Kidney glomerular epithelial cell (primary cell): ENCODE measurements at places on chromosomes 3 and 15.

DNA sequence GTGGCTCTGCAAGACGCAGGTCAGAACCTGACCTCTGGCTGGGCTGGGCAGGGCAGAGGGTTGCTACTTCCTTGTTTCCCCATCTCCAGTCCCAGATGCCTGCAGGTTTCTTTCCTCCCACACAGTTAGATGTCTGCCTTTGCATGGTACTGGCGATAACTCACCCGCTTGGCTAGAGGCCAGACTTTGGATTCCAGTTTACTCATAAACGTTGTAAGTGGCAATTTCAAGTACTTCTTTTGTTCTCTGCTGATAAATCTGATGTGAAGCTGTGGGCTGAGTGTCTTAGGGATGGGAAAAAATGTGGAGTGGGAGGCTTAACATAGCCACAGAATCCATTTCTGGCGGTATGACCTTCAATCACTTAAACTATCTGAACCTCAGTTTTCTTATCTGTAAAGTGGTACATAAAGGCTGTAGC, 194.2 kb downstream of the EBLN2 start:
- peak; percentile 91 for DNase-seq

- no peak for DNase-seq
Observed at GRCh38 chr3:102112704-102113230, 263.5 kb downstream of the NFKBIZ start.

DNA sequence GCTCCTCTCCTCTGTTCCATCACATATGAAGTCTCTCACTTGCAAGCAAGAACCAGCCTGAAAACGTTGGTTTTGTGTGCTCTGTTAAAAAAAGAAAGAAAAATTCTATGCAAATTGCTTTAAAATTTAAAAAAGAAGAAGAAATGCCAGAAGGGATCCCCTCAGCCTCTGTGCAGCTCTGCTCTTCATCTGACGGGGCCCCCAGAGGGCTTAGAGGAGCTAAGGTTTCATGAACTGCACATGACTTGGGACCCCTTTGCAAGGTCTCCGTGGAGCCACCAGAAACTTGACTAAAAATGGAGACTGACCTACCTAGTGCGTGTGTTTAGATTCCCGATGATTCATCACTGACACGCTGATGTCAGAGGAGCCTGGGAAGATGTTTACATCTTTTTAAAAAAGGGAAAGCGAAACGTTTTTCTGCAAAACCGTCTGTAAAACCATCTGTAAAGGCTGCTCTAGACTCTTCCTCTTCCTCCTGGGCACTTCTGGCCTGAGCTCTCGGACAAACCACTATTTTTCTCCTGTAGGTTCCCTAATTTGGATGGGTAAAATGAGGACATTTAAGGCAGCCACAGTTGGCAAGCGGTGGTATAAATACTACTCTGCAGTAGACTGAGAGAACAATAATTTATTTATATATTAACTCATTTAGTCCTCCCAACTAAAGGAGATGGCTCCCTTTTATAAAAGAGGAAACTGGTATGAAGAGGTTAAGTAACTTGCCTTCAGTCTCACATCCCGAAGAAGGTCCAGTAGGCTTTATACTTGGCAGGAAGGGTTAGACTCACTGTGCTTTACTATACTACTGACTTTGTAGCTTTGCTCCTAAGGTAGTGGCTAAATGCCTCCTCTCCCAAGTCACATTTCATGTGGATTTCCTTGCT, 67.2 kb upstream of the POLG start:
- DNase-seq, result no peak

DNA sequence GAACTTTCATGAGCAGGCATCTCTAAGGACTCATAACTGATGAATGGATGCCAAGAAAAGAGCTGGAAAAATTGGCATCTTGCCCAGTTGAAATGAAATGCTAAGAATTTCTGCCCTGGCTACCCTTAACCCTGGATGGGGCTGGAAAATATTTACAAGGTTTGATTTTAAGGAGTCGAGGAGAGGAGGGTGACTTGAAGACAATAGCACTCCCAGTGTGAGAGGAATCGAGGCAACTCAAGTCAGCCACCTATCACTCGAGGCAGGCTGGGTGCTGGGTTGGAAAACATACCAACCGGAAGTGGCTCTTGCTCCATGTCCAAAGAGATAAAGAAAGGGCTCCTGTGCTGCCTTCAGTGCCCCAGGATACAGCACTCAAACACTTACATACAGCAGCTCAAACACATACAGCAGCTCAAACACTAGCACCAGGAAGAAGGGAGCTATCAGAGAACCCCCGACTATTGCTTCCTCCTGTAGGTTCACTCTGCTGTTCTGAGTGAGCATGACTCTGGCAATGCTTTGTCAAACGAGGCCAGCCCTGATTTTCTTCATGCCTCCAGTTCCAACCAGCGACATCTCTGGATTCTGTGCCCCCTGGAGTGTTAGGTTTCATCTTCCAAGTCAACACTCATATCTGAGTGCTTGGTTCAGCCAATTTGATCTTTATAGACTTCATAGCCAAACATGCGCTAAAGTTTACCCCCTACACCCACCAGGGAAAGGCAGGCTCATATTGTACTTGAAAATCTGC, 4.9 kb downstream of the PRICKLE2 start:
- DNase-seq, result peak; percentile 78

GRCh38 chr15:96329403-96329981, 1.0 kb upstream of the NR2F2 start:
- DNase-seq, result no peak

- no peak for DNase-seq
Observed at GRCh38 chr3:162538491-162538890, 1041.9 kb downstream of the OTOL1 start.

- no peak for DNase-seq
Observed at GRCh38 chr3:50203113-50203808, 1.8 kb upstream of the SLC38A3 start.

DNA sequence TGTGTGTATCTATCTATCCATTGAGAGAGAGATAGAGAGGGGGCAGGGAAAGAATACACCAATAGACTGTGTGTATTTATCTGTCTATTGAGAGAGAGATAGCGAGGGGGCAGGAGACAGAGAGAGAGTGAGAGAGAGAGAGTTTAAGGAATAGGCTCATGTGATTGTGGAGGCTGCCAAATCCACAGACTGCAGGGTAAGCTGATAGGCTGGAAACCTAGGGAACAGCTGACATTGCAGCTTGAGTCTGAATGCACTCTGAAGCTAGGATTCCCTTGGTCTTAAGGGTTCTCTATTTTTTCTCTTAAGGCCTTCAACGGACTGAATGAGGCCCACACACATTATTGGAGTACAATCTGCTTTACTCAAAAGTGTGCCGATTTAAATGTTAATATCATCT, 255.8 kb downstream of the EPHA3 start:
- DNase-seq, result no peak

- DNase-seq, result no peak
Observed at GRCh38 chr3:112688819-112689218, 47.9 kb upstream of the CCDC80 start.

DNA sequence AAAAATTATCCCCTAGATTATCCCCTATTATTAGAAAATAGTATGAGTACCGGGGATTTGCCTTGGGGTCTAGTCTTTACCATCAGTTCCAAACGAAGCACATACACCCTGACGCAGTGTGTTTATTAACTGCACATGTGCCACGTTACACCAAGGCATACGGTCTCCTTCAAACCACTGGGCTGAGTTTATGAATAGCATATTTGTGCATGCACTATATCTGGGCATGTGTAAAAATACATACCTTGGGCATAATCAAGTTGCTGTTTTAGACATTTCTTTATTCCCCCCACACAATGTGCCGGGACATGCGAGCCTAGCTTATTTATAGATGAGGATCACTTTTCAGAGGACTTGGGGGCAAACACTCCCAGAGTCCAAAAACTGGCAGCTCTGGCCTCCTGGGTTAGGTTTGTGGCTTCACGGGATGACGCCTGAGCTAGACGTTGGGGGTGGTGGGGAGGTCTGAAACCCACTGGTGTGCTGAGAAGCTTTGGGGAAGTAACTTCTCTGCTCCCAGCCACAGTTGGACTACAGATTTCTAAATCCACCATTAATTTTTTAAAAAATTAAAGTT, 16.2 kb downstream of the IGDCC4 start:
- DNase-seq, result no peak

GRCh38 chr3:156334841-156335545, 214.6 kb downstream of the KCNAB1 start:
- DNase-seq, result no peak

GRCh38 chr3:5022187-5022965, 43.1 kb downstream of the BHLHE40 start:
- DNase-seq, result peak; percentile 14

GRCh38 chr15:75172284-75172820, 29.3 kb upstream of the C15orf39 start:
- no peak for DNase-seq

DNA sequence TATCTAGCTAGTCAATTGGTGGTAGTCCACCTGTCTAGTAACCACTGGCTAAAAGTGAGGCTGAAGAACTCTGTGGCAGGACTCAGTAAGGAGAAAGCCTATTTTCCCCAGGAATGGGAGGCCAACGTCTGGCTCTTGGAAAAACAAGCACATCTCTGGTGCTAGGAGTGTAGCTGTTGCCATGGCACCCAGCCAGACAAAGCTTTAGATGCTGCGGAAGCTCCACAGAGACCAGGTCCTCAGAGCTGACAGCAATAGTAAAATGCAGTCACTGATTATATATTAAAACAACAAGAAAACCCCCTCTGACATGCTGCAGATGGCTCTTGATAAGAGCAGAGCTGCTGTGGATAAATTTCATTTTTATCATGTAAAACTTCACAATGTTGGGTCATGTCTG, 124.9 kb upstream of the STRIT1 start:
- DNase-seq, result no peak

DNA sequence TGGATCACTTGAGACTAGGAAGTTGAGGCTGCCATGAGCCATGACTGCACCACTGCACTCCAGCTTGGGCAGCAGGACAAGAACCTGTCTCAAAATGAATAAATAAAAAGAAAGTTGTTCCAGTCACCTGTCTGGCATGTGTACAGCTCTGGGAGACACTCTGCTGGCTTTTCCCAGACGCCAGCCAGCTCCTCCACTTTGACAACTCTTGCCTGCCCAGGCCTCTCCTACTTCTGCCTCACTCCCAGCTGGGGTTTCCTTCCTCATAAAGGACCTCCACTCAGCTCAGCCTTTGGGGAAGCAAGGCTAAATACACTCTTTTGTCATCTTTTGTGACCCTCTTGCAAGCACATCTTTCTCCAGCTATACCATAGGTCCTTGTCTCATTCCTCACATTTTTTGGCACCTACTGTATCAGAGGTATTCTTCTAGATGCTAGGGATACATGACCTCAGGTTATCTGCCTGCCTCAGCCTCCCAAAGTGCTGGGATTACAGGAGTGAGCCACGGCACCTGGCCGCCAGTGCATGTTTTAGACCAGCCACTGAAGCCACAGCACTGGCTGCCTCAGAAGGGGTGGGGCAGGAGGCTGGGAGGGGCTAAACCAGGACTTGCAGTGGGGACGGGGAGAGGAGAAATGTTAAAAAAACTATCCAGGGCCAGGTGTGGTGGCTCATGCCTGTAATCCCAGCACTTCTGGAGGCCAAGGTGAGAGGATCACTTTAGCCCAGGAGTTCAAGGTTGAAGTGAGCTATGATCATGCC, 10.0 kb upstream of the ELP6 start:
- no peak for DNase-seq

- no peak for DNase-seq
Observed at GRCh38 chr3:79172241-79172640, 595.6 kb downstream of the ROBO1 start.

DNA sequence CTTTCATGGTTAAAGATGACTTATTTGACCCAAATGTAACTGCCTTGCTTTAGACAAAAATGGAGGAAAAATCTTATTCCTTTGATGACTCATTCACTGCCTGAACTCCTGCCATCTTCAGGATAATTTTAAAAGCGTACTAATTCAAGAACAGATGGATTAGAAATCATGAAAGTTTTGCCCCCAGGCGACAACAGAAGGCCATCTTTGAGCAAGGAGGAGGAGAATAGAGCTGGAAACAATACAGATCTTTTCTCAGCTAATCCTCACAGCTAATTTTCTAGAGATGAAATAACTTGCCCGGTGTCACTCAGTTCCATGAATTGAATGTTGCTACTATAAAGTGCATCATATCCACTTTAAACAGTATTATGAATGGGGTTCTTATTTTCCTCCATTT, 324.7 kb upstream of the RARB start:
- no peak for DNase-seq

DNA sequence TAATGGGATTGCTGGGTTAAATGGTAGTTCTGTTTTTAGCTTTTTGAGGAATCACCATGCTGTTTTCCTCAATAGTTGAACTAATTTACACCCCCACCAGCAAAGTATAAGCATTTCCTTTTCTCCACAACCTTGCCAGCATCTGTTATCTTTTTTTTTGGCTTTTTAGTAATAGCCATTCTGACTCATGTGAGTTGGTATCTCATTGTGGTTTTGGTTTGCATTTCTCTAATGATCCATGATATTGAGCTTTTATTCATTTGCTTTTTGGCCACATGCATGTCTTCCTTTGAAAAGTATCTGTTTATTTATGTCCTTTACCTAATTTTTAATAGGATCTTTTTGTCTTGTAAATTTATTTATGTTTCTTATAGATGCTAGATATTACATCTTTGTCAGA, 288.2 kb downstream of the EPHA6 start:
- DNase-seq, result peak; percentile 52

GRCh38 chr15:57861034-57861638, 154.6 kb downstream of the POLR2M start:
- peak; percentile 62 for DNase-seq

- peak; percentile 58 for DNase-seq
Observed at GRCh38 chr3:50324351-50325112, 2.0 kb upstream of the HYAL2 start.

DNA sequence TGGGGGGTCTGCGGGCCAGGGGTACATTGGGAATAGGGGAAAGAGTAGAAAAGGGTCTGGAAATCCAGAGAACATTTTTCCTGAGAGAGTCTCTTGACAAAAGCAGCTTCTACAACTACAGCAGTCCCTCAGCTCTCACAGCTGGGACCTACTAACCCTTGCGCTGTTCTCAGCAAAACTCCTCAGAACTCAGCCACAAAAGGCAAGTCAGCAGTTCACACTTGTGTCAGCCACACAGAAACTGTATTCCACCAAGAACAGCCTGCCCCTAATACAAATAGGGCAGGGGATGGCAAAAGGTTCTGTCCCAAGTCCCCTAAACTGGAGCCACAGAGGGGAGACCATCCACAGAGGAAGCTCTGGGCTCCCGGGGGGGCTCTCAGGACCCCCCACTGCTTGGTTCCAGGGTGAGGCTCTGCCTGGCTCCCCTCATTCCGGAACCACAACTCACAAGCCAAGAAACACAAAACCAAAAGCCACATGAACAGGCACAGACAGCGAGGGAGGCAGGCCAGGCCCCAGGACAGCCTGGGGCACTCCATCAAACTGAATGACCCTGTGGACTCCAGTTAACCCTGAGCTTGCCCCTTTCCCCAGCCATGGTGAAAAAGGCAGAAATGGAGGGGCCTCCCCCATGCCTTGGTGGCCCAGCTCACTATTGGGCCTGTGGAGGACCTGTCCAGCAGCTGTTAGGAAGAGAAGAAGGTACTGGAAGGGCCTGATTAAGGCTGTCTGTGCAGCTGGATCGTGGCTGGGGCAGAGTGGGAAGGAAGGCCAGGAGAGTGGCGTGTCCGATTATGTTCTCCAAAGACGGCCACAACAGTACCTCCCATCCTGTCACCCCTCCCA, 162.0 kb downstream of the CHSY1 start:
- DNase-seq, result no peak

- DNase-seq, result no peak
Observed at GRCh38 chr3:16888356-16888755, 3.6 kb downstream of the PLCL2 start.

GRCh38 chr15:100132309-100132708, 209.5 kb downstream of the ADAMTS17 start:
- no peak for DNase-seq

- DNase-seq, result no peak
Observed at GRCh38 chr3:117346901-117347300, 637.3 kb downstream of the TUSC7 start.
